ENCODE measurements at places on chromosomes 7 and 10.

- no peak for DNase-seq
Observed at GRCh38 chr7:118734541-118734940, 510.0 kb downstream of the ANKRD7 start.

DNA sequence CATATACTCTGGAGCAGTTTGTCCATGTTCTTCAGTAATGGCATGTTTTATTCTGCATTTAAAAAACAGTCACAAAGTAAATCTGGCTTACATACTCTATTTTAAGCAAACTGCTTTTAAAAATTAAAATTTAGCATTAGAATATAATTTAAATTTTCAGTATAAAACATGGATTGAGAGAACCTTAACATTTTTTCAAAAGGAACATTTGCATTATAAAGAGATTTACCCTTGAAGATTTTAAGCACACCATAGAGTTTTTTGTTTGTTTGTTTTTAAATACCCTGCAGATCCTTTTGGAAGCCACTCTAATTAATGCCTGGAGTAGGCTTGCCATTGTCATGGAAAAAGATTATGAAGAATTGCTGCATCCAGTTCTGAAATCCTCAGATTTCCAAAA, 70.4 kb downstream of the ZNRF2 start:
- no peak for DNase-seq

- no peak for DNase-seq
Observed at GRCh38 chr7:150740053-150740452, 2.8 kb downstream of the GIMAP5 start.

- DNase-seq = no peak
Observed at GRCh38 chr10:128979405-128979804, 487.6 kb upstream of the MGMT start.

GRCh38 chr10:119502209-119502608, 40.3 kb downstream of the RGS10 start:
- peak; percentile 55 for DNase-seq

DNA sequence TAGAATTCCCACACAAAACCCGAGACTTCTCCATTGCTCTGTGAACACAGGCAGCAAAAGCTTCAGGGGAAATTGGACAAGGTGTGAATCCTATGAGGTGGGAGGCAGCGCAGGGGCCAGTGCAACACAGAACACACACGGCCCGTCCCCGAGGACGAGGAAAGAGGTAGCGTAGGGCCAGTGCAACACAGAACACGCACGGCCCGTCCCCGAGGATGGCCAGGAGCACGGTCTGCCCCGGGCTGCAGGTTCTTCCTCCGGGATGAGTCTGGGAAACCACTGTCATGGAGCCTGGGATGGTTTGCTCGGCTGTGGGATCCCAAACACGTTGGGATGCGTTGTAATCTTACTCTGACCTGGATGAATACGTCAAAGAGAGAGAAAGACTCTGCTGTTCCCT, 432.1 kb downstream of the GLRX3 start:
- DNase-seq = no peak

GRCh38 chr7:70573071-70573661, 558.8 kb upstream of the GALNT17 start:
- DNase-seq = no peak

GRCh38 chr10:52145636-52146035, 168.4 kb upstream of the DKK1 start:
- DNase-seq = no peak

- no peak for DNase-seq
Observed at GRCh38 chr10:116469437-116469836, 41.8 kb downstream of the PNLIPRP3 start.
